GM23338 (cell line): ENCODE measurements at places on chromosomes 11 and 22.
A peak's percentile ranks its signal among the peaks of the same experiment; 100 is the strongest.

GRCh38 chr11:104688731-104689130 is 209.5 kb downstream of the CASP12 start:
- no peak for DNase-seq

DNA sequence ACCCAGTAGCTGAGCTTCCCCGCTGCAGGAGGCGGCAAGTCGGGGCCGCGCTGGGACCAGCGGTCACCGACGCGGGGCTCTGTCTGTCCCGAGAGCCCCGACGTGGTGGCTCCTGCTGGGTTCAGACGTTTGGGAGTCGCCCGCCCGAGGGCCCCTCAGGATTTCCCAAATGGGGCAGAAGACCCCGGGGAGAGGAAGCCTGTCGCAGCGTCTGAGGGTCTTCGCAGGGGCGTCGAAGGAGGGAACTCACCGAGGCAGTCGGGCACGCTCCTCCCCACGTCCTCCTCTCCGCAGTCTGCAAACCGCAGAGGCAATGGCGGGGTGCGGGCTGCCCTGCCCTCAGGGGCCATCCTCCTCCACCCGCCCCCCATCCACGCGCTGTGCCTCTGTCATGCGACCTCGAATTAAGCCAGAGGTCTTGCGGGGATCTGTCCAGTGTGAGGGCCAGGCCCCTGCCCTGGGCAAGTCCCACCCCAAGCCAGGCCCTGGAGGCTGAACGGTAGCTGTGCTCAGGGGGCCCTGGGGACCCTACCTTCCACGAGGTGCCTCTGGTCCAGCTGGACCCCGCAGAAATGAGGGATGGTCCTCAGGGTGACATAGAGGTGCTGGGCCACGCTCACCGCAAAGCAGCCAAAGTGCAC is 12.5 kb downstream of the IL17REL start:
- DNase-seq, result peak; percentile 33

DNA sequence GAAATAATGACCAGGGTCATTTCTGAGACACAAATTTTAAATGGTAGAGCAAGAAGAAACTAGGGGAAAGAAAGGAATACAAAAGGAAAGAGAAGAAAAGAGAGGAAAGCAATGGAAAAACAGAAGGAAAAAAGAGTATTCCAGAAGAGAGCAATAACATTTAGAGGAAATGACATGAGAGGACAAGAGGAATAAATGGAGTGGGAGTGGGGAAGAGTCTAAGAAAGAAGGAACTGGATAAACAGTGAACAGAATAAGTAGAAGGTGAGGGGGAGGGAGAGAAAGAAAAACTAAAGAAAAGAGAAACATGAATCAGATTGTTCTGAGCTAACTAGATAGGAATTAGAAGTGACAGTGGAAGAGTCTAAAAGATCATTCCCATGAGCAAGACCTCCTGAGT is 28.4 kb downstream of the PRDM10 start:
- DNase-seq, result no peak

DNA sequence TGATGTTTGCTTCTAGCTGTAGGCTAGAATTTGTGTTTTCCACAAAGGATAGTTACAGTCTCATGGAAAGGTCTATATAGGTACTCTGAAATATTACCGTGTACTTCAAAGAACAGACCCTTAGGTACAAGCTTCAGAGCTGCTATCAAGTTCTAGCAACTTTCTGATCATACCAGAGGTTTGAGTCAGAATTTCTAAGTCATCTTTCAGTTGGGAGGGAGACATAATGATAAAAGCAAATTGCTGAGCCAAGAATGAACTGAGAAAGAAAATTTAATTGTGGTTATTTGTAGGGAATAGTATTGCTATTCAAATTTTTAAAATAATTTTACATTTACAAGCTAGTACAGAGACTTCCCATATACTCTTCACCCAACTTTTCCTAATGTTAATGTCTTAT is 19.9 kb upstream of the ME3 start:
- no peak for DNase-seq

DNA sequence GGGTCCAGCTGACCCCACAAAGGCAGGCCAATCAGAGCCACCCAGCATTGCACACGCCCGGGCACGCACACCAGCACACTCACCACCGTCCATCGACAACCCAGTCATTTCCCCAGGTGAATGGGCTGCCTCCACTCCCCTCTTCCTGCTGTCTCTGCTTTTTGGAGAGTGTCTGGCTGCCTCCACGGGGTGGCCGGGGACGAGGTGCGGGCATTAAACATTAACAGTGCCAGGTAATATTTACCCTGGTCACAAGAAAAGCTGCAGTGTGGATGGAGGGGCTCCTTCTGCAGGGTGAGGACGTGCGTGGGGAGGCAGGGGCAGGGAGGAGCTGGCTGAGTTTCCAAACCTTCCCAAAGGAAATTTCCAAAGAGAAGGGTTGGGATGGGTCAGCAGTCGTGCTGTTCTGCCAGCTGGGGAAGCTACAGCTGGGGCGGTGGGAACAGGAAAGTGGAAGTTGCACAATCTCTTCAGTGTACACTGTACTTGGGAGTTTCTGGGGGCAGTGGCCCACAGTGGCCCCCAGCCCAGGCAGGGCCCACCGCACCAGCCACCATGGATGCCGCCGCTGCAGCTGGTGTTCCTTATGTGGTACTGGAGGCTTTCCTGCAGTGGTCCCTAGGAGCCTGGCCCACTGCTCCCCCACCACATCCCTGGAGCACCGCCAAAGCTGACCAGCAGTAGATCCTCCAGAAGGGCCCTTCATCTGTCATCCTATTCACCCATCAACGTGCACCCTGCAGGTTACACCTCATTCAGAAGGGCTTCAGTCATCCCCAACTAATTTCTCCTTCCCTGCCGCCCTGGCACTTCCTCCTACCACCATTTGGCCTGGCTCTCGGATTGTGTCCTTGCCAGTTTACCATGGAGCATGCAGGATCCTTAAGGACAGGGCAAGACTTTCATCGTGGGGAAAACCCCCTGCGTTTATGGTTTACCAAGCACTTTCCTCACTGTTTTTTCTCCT is at the start of gene FXYD2:
TSS of gene FXYD2 (minus strand) at position 174 of the 967 bp plus-strand sequence. CDS start at position 108, 66 bp downstream.
- DNase-seq, result no peak

- DNase-seq, result no peak
These were observed 103.7 kb downstream of the CD44 start for GRCh38 chr11:35242412-35243242.

GRCh38 chr11:27555264-27555663 is 48.7 kb upstream of the LIN7C start:
- no peak for DNase-seq

GRCh38 chr11:31414338-31414737 is 44.7 kb downstream of the DNAJC24 start:
- no peak for DNase-seq

- DNase-seq, result no peak
These were observed 23.1 kb downstream of the CBL start for GRCh38 chr11:119229288-119229672.

- no peak for DNase-seq
These were observed 104.7 kb upstream of the CARD18 start for GRCh38 chr11:105244160-105244825.

- DNase-seq, result peak; percentile 84
These were observed 52.9 kb upstream of the FDX1 start for GRCh38 chr11:110376711-110377324.

- DNase-seq, result peak; percentile 47
These were observed 1.2 kb upstream of the ASCL2 start for GRCh38 chr11:2271327-2272227.

GRCh38 chr11:67098799-67099429 is 20.1 kb upstream of the KDM2A start:
- no peak for DNase-seq

DNA sequence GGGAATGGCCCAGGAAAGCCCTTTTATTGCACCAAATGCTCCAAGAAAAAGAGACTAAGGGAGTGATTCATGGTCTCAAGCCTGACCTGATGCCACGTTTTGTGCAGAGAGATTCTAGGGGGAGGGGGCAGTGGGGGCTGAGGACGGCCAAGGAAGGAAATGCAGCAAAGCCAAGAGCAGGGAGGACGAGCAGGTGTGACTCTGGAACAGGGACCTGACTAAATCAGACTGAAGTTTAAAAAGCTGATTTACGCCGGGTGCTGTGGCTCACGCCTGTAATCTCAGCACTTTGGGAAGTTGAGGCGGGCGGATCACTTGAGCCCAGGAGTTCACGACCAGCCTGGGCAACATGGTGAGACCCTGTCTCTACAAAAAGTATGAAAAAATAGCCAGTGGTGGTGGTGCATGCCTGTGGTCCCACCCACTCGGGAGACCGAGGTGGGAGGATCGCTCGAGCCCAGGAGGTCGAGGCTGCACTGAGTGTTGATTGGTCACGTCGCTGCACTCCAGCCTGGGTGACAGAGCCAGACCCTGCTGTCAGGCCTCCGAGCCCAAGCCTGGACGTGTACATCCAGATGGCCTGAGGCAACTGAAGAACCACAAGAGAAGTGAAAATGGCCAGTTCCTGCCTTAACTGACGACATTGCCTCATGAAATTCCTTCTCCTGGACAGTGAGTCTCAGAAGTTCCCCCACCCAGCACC is 10.8 kb upstream of the IFITM3 start:
- no peak for DNase-seq

DNA sequence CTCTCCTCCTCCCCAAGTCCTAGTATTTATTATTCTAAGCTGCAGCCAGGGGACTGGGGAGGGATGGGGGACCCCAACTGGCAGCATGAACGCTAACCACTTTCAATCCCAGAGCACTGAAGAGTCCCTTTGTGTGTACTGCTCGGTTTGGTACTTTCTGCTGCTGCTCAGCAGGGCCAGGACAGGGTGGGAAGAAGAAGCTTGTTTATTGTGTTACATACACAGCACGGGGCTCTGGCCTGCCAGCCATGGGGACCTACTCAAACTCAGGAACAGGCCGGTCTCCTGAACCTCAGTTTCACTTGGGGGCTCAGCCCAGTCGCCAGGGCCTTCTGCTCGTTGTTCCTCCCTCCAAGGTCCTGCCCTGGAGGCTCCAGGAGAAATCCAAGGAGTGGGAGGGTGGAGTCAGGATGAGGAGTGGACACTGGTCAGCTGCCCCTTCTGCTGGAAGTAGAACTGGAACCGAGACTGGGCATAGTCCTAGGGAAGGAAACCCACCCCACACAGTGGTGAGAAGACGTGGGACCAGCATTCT is 616 bp upstream of the CPT1B start:
- DNase-seq, result no peak

GRCh38 chr11:28009388-28009787 is 98.6 kb downstream of the KIF18A start:
- DNase-seq, result no peak

- DNase-seq, result no peak
These were observed 74.2 kb downstream of the CACNG2 start for GRCh38 chr22:36629320-36629719.

DNA sequence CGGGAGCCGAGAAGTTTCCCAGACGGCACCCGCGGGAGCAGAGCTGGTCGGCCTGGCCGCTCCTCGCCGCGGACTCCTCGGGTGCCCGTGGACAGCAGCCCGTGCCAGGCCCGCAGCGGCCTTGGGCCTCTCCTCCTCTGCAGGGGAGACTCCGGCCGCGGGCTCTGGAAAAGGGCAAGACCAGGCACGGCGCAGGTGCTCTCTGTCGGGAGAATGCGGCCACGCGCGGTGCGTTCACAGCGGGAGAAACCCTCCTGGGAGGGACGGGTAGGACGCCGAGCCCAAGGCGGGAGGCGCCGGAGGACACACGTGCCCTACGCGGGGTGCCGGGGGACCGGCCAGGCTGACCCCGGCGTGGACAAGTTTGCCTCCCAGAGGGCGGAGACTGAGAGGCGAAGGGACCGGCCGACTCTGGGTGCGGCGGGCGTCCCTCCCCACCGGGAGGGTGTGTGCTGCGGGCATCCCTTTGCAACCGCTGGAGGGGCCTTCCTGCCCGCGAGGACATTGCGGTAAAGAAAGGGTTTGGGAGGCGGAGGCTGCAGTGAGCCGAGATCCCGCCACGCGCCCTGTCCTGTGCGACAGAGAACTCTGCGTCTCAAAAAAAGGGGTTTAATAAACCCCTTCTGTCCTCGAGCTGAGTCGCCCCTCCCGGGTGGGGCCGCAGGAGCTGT is 2.3 kb downstream of the IFITM1 start:
- DNase-seq, result no peak

DNA sequence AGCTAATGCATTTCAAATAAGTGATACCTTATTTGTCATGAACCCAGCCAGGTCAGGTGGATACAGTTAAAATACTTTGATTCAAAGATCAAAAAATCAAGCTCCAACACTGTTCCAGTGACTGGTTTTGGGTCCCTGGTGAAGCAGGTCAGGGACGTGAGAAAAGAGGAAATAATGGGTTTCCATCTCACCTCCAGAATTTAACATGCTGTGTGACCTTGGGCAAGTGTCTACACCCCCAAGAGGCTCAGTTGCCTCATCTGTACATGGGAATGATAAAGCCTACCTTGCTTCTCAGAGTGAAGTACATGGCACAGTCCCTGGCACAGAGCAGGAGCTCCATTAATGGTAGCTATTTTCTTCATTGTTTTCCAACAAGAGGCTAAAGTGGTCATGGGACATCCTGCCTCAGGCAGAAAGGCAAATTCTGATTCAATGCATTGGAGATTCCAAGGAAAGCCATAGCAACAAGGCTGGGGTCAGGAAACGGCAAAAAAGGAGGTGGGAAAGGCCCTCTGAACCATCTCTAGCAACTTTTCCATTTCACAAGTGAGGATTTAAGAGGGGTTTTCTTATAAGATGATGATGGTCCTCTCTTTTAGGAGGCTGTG is 108.5 kb downstream of the CSNK2A3 start:
- no peak for DNase-seq

- peak; percentile 93 for DNase-seq
These were observed 29.7 kb downstream of the FAM83F start for GRCh38 chr22:40024201-40025061.

DNA sequence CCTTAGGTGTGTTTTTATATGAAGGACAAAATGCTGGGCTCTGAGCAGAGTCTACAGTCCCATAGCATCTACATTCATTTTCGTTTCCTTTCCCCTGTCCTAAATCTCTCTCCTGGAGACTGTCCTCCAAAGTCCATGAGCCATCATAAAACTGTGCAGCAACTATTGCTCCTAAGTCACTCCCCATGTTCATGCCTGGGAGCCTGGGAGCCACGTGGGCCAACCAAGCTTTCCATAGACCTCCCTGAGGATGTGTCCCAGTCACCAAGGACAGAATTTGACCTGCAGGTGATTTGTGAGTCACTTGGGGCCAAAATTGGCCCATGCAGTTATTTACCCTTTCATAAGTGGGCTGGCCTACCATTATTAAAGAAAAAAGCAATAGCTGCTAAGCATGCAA is 28.7 kb downstream of the EHF start:
- no peak for DNase-seq

- no peak for DNase-seq
These were observed 26.2 kb downstream of the PRR14L start for GRCh38 chr22:31723723-31724122.

DNA sequence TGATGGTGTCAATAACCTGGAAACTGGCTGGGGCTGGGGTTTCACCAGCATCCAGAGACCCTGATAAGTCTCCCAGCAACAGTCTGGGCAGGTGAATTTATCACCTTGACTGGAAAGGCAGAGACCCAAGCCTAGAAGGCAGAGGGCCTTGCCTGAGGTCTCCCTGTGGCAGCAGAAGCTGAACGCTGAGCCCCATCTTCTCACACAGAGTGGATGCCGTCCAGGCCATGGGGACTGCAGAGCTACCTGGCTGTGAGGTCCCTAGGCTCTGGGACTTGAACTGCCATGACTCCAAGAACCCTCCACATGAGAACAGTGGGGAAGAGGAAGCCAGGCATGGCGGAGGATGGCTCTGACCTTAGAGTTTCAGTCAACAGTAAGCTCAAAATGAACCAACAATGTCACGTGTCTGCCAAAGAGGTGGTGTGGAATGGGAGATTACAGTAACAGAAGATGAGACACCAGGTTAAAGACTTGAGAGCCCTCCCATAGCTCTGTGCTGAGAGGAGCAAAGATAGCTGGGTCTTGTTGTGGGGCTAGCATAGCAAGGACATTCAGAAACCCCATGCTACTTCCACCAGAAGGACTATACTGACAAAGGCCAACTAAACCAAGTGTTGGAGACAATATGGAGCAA is 79.1 kb upstream of the LINC01488 start:
- DNase-seq, result no peak
